Endothelial cell of umbilical vein (primary cell): ENCODE measurements at places on chromosomes 1 and 21. TPM values are rescaled to one million over a fixed set of nuclear protein-coding genes. Genes with fewer than 3 reads are reported as not detected.

TRIM45 gene
- total RNA-seq, result 2.9 and 3.3 TPM in 2 replicates

PGLYRP4 gene
- not detected in 2 replicates for total RNA-seq

OR2T29 gene
- total RNA-seq, result not detected in 2 replicates

GPR61 gene
- total RNA-seq, result not detected in 2 replicates

S100A6 gene
- 908 and 937 TPM in 2 replicates for total RNA-seq

GRCh38 chr1:147168626-147169058 lies 3.6 kb downstream of the PRKAB2 start:
- peaks cover 10% of the 10 kb centered on the region for H3K4me1 ChIP-seq
- peak; percentile 26 for DNase-seq
- no peak overlapping the region for H3K27ac ChIP-seq
- no peaks in the 10 kb centered on the region for H3K36me3 ChIP-seq
- H3K27me3 ChIP-seq, result no peaks in the 10 kb centered on the region

DNA sequence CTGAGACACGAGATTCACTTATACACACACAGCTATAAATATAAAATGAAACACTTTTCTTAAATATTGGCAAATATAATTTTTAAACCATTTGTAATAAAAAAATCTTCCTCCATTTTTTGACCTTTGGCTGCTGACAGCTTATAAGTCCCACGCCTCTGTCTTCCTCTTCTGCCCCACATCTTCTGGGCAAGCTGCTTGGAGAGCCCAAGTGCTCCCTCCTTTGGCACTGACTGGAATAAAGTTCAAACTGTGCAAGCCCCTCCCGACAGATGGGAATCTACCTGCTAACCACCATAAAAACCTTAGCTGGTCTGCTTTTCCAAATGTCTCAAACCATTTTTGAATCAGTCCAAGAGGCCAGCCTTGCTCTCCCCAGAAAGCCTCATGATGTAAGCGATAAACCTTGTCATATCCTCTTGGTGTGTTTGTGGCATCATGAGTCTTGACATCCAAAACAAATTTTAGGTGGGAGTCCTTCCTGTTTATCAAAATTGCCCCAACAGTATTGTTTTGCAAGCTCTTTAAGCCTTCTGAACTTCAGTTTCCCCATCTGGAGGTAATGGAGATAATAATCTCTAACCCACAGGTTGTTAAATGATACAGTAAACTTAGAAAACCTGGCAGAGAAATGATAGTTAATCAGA lies 99.8 kb downstream of the SNX7 start:
- H3K4me3 ChIP-seq, result no peak overlapping the region
- DNase-seq, result no peak
- no peak overlapping the region for H3K27ac ChIP-seq
- H3K4me1 ChIP-seq, result no peaks in the 10 kb centered on the region
- no peaks in the 10 kb centered on the region for H3K27me3 ChIP-seq
- no peaks in the 10 kb centered on the region for H3K36me3 ChIP-seq

DNA sequence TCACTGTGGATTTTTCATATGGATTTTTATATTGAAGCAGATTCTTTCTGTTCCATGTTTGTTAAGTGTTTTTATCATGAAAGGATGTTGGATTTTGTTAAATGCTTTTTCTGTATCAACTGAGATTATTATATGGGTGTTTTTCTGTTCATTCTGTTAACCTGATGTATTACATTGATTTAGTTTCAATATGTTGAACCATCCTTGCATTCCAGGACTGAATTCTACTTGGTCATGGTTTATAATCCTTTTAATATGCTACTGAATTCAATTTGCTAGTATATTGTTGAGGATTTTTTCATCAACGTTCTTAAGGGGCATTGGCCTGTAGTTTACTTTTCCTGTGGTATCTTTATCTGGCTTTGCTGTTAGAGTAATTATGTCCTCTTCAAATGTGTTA lies 55.8 kb downstream of the CCDC30 start:
- no peak for DNase-seq
- H3K4me3 ChIP-seq, result no peak overlapping the region
- no peaks in the 10 kb centered on the region for H3K27me3 ChIP-seq
- H3K36me3 ChIP-seq, result no peaks in the 10 kb centered on the region
- H3K27ac ChIP-seq, result no peak overlapping the region

- H3K27me3 ChIP-seq, result no peaks in the 10 kb centered on the region
- no peak overlapping the region for H3K27ac ChIP-seq
- DNase-seq, result no peak
- no peak overlapping the region for H3K4me3 ChIP-seq
Observed at GRCh38 chr1:62307895-62308492, 11.2 kb downstream of the KANK4 start.

GRCh38 chr1:9785406-9785805 lies 38.4 kb downstream of the CLSTN1 start:
- no peak for DNase-seq
- H3K27ac ChIP-seq, result no peak overlapping the region
- H3K4me1 ChIP-seq, result peaks cover 4% of the 10 kb centered on the region
- H3K27me3 ChIP-seq, result no peaks in the 10 kb centered on the region
- H3K36me3 ChIP-seq, result no peaks in the 10 kb centered on the region

DNA sequence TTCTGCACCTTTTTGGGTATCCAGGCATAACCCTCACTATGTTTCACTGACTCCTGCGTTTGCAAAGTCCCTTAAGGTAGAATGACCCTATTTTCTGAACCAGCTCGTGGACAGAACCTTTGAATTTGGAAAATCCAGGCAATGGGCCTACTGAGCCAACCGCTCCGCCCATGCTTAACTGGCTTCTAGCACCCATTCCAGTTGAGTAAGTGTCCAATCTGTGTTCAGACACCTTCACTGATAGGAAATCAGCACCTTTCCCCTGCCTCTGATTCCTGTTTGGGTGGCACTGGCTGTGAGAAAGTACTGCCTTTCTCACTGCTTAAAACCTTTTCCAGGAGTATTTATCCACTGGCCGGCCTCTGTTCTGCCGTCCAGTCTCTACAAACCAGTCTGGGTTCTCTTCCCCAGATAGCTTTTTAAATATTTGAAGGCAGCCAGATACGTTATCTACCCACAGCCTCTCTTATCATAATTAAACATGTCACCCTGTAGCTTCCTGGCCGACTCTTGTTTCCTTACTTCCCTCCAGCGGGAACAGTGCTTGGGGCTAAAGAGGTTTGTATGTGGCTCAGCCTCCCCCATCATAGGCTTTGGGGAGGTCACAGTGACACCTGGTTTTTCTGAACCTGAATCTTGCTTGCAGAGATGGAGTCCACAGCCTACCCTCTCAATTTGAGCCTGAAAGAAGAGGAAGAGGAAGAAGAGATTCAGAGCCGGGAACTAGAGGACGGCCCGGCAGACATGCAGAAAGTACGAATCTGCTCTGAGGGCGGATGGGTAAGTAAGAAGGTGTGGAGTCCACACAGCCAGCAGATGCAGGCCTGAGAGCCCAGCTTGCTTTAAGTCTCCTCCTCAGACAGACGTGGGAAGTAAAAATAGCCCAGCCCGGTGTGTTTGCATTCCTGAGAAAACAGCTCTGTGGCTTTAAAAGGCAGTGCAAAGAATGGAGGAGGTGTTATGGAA lies 1.3 kb downstream of the POGK start:
- H3K27me3 ChIP-seq, result no peaks in the 10 kb centered on the region
- peak overlapping the region; percentile 19 for H3K27ac ChIP-seq
- DNase-seq, result peak; percentile 47
- peak overlapping the region; percentile 54 for H3K4me3 ChIP-seq
- peaks cover 18% of the 10 kb centered on the region for H3K4me1 ChIP-seq

DNA sequence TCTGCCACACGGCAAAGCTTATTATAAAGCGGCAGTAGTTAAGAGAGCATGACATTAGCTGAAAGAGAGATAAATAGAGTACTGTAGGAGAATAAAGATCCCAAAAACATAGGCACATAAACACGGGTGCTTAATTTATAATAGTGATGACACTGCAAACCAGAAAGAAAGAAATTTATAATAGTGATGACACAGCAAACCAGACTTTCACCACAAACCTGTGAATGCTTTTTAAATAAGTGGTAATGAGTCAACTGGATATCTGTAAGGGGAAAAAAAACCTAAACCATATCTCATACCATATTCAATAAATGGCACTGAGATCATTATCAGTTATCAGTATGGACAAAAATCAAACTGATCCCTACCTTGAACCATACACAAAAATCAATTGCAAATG lies 25.5 kb downstream of the USP1 start:
- no peaks in the 10 kb centered on the region for H3K36me3 ChIP-seq
- H3K27ac ChIP-seq, result no peak overlapping the region
- H3K4me3 ChIP-seq, result no peak overlapping the region
- no peaks in the 10 kb centered on the region for H3K27me3 ChIP-seq
- H3K4me1 ChIP-seq, result no peaks in the 10 kb centered on the region

- H3K36me3 ChIP-seq, result no peaks in the 10 kb centered on the region
- DNase-seq, result peak; percentile 85
- H3K27ac ChIP-seq, result peak overlapping the region; percentile 74
- peak overlapping the region; percentile 27 for H3K4me3 ChIP-seq
- H3K27me3 ChIP-seq, result no peaks in the 10 kb centered on the region
Observed at GRCh38 chr1:160261556-160261892, 825 bp downstream of the DCAF8 start.

- H3K36me3 ChIP-seq, result no peaks in the 10 kb centered on the region
- no peaks in the 10 kb centered on the region for H3K4me1 ChIP-seq
- H3K27ac ChIP-seq, result no peak overlapping the region
- H3K4me3 ChIP-seq, result no peak overlapping the region
- DNase-seq, result no peak
Observed at GRCh38 chr1:13498553-13498952, 15.2 kb downstream of the LRRC38 start.

GRCh38 chr1:3889936-3890335 lies 10.1 kb downstream of the C1orf174 start:
- peaks cover 26% of the 10 kb centered on the region for H3K36me3 ChIP-seq
- no peaks in the 10 kb centered on the region for H3K4me1 ChIP-seq
- no peak for DNase-seq

- peaks cover 8% of the 10 kb centered on the region for H3K36me3 ChIP-seq
- no peak overlapping the region for H3K4me3 ChIP-seq
- H3K27me3 ChIP-seq, result no peaks in the 10 kb centered on the region
- DNase-seq, result no peak
- H3K27ac ChIP-seq, result no peak overlapping the region
Observed at GRCh38 chr1:198212675-198213074, 55.9 kb downstream of the NEK7 start.

DNA sequence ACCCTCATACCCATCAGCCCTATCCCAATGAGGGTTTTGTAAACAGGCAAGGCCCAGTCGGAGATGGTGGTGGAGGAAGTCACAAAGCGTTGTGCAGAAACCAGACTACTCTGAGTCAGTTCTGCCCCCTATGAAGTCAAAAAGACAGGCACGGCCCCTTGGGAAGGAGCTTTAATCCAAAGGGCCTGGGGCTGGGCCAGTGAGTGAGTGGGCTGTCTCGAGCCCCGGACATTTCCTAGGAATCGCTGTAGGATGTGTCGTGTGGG lies 442 bp upstream of the AHCYL1 start:
- no peak overlapping the region for H3K4me3 ChIP-seq
- no peaks in the 10 kb centered on the region for H3K27me3 ChIP-seq
- H3K36me3 ChIP-seq, result no peaks in the 10 kb centered on the region
- H3K27ac ChIP-seq, result no peak overlapping the region
- DNase-seq, result peak; percentile 34
- H3K4me1 ChIP-seq, result peaks cover 37% of the 10 kb centered on the region

DNA sequence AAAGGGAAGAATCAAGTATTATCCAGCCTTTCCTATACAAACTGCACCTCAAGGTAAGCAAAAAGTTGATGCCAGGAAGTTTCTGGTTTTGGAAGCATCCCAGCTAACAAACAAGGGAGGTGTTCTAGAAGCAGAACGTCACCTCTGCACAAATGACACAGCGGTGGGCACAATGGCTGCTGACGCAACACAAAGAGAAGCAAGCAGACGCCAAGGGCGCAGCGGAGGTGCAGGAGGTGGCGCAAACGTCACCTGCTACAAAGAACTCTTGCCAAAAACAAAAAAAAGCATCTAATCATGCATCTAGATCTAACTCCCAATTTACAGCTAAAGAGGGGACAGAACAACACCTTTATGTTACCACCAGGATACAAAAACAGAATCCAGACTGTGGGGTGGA lies 88.5 kb downstream of the NPHP4 start:
- H3K27ac ChIP-seq, result no peak overlapping the region
- DNase-seq, result no peak
- H3K27me3 ChIP-seq, result no peaks in the 10 kb centered on the region
- H3K4me1 ChIP-seq, result no peaks in the 10 kb centered on the region
- H3K4me3 ChIP-seq, result no peak overlapping the region

DNA sequence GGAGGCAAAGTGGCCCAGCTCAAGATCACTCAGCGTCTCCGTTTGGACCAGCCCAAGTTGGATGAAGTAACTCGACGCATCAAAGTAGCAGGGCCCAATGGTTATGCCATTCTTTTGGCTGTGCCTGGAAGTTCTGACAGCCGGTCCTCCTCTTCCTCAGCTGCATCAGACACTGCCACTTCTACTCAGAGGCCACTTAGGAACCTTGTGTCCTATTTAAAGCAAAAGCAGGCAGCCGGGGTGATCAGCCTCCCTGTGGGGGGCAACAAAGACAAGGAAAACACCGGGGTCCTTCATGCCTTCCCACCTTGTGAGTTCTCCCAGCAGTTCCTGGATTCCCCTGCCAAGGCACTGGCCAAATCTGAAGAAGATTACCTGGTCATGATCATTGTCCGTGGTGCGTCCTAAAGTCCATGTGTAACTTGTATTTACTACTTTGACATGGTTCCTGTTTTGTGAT lies 2.7 kb downstream of the RBM15 start:
- no peaks in the 10 kb centered on the region for H3K27me3 ChIP-seq
- H3K4me1 ChIP-seq, result peaks cover 37% of the 10 kb centered on the region
- no peak overlapping the region for H3K4me3 ChIP-seq

DNA sequence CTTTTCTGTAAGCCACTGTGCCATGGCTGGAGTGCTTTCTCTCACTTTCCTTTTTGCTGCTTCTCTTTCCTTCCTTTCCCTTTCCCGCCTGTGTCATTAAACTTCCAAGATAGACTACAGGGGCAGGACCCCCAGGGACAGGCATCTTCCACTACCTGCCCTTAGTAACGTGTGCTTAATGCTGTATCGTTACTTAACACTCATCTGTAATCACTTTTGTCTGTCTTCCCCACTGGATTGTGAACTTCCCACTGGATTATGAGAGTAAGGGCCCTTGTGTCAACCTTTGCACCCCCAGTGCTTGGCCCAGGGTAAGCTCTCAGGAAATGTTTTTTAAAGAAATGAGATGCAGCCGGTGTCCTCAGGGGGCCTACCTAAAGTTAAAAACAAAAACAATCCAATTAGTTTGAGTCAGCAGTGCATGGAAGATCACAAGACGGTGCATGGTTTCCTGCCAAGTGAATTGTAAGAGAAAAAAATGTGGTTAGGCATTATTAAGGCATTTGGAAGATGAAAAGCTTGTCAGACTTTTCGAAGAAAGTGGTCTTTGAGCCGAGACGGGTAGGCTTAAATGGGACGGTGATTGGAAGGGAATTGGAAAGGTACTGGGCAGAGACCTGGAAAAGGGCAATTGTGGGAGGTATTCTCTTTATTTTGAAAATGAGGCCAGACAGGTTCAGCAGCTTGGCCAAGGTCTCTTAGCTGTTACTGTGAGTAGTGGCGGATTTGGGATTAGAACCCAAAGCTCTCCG lies 958 bp downstream of the LYPLAL1 start:
- H3K27me3 ChIP-seq, result no peaks in the 10 kb centered on the region
- no peaks in the 10 kb centered on the region for H3K36me3 ChIP-seq
- peaks cover 15% of the 10 kb centered on the region for H3K4me1 ChIP-seq
- peak overlapping the region; percentile 80 for H3K27ac ChIP-seq
- peak; percentile 90 for DNase-seq
